ENCODE measurements at places on chromosomes 3 and 15. TPM values are rescaled to one million over a fixed set of nuclear protein-coding genes. Genes with fewer than 3 reads are reported as not detected.
A peak's percentile ranks its signal among the peaks of the same experiment; 100 is the strongest.

The CLEC3B gene
- total RNA-seq: 2.4 TPM

- DNase-seq: no peak
Measured at GRCh38 chr3:100110162-100110561, 4.1 kb downstream of the FILIP1L start.

The TMEM40 gene
- not detected for total RNA-seq

DNA sequence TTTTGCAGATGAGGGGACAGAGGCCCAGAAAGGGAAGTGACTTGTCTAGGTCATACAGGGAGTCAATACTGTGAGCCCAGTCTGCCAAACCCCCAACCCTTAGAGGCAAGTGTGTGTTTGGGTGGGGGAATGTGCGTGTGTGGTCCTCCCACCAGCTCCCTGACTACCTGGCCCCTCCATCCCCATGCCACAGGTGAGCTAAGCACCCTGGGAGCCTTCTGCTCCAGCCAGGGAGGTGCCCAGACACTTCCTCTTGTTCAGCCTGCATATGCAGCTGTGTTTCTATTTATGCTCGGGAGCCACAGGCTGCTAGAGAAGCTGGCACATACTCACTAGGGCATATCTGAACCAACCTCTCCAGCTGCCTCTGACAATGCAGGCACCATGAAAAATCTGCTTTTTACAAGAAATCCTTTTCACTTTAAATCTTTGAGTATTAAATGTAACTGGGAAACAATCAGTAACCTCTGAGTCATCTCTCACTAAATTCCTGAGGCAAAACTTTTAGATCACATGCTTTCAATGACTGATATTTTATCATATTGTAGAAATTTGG lies 20.7 kb downstream of the TBC1D2B start:
- DNase-seq: peak; percentile 37

The SUSD5 gene
- 4.6 TPM for total RNA-seq

DNA sequence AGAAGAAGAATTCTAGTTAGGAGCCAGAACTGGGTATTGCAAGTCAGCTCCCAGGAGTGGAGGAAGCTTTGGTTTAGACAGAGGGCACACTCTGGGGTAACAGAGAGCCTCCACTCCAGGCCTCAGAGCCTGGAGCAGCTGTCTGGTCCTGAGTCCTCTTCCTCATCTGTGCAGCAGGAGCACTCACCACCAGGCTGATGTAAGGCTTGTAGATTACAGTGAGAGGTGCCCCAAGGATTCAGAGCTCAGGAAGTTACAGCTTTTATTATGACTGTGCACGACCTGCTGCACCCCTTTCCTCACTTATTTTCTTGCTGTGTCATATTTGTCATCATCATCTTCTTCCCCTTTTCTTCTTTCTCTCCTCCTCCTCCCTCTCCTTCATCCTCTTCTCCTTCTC lies 210.4 kb downstream of the ATP10A start:
- DNase-seq: no peak

GRCh38 chr15:42710662-42711061 lies 26.3 kb downstream of the CDAN1 start:
- no peak for DNase-seq

GRCh38 chr3:127688416-127689265 lies 15.9 kb downstream of the ABTB1 start:
- peak; percentile 79 for DNase-seq

DNA sequence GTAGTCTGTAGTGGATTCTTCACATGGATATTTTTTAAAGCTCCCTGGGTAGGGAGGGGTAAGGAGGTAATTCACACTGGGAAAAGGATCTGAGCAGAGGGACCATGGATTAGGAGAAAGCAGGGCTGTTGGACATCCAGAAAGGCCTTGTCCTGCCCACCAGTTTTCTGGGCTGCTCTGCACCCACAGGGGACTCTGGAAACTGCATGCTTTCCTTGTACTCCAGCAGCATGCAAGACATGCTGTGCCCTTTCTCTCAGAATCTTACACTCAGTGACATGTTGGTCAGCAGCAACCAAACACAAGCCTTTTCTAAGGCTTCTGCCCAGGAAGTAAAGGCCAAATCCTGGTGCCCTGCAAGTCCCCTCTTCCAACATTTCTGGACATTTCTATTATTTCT lies 2.5 kb upstream of the FBN1 start:
- peak; percentile 64 for DNase-seq

- DNase-seq: no peak
Measured at GRCh38 chr15:56460071-56460470, 4.9 kb downstream of the MNS1 start.

The RHOA gene
- 627 TPM for total RNA-seq

DNA sequence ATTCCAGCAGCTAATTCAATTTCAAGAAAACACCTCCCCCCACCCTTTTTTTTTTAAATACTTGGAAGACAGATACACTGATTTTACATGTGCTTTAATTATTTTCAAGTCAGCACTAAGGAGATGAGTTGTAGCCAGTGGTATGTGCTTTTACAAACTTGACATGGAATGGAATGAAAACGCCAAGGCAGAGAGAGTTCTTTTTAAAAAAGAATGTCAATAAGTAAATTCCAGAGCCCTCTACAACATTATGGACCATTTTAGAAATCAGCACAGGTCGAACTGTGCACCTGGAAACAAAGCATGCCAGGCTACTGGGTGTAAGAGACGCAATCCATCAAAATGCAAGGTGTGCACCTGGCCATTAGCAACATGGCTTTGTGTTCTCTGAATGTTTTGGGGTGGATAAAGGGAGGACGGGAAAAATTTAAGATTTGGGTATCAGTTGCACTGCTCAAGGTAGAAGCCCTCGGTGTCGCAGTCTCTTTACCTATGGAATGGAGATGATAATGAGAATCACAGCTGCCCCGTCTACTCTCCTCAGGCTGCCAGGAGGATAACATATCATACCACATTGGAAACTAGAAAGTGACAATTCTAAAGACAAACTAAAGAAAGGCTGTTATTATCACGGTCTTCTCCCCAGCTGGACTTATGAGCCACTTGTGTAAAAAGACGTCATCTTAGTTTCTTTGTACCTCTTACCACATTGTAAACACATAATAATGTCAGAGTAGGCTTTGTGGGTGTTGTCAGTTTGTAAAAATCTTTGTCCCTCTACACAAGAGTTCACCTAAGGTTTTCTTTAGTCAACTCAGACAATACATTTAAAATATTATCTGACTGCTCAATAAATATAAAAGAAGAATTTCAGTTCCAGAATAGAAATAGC lies 107.4 kb upstream of the PRICKLE2 start:
- no peak for DNase-seq

The HYKK gene
- 6.8 TPM for total RNA-seq

- peak; percentile 21 for DNase-seq
Measured at GRCh38 chr15:77650265-77650664, 17.6 kb upstream of the LINGO1 start.

- DNase-seq: no peak
Measured at GRCh38 chr3:33926998-33927605, 128.7 kb downstream of the PDCD6IP start.

The RNF168 gene
- 19.9 TPM for total RNA-seq

GRCh38 chr3:49122451-49122850 lies 1.8 kb upstream of the USP19 start:
- no peak for DNase-seq

- no peak for DNase-seq
Measured at GRCh38 chr3:188752850-188753249, 418.9 kb upstream of the TPRG1 start.

GRCh38 chr15:100849855-100850218 lies 29.8 kb upstream of the ALDH1A3 start:
- no peak for DNase-seq

DNA sequence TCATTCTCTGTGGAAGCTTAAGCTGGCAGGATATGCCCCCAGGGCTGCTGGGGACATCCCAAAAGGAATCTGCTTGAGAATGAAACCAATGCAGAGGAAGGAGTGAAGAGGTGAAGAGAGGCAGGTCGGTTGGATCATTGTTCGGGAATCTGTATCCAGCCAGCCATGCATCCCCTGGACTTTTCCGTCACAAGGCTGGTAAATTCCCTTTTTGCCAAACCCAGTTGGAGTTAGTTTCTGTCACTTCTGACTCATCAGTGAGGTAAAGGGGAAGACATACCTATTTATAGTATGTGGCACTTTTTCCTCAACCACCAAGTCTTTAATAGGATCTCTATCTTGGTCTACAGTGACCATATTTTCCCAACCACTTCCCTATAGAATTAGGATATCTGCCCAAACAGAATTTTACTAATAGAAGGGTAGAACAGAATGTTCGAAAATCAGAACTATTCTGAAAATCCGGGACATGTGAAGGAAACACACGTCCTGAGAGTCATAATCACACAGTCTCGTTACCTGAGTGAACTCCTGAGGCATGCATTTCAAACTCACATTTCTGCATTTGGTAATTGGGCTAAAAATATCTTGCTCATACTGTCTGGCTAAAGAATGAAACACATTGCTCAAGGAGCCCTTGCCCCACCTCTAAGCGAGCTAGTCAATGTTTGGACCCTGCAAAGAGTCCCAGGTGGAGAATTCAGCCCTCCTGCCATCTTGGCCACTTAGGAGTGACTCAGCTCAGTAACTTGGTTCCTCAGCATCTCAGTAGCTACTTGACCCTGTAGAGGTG lies 289.7 kb upstream of the ADAMTS9 start:
- peak; percentile 87 for DNase-seq

- DNase-seq: peak; percentile 67
Measured at GRCh38 chr3:196397941-196398340, 34.3 kb downstream of the UBXN7 start.
